Activated T-cell treated with anti-CD3 and anti-CD28 coated beads, Interleukin-2, amount 50 U/mL, for 72 hours (primary cell): ENCODE measurements at places on chromosomes 5 and 9. TPM values are rescaled to one million over a fixed set of nuclear protein-coding genes. Genes with fewer than 3 reads are reported as not detected.

DNA sequence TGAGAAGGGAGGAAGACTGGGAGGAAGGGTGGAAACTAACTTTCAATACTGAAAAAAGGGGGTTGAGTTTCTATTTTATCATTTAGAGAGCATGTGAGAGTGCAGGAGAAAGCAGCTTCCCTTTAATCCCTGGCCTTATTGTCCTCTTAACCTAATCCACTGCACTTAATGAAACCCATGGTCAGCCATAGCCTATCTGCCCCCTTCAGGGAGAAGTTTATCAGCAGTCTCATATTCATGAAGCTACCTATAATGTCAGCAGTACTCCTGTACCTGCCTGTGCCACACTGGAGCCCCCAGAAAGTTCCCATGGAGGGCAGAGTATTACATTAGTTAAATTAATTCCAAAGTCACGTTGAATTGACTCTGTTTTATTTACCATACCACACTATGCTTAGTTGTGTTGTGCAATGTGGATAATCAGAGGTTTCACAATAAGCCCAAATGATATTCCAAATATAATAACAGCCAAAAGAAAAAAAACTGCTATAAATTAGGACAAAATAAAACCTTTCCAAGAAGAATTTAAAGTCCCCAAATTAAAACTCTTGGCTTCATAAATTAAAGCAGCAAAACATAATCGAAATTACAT lies 62.9 kb downstream of the MUSK start:
- H3K27me3 ChIP-seq = no peaks in the 10 kb centered on the region
- H3K4me3 ChIP-seq = no peak overlapping the region
- H3K27ac ChIP-seq = no peak overlapping the region

- H3K36me3 ChIP-seq = no peaks in the 10 kb centered on the region
- H3K4me1 ChIP-seq = peaks cover 52% of the 10 kb centered on the region
- H3K4me3 ChIP-seq = no peak overlapping the region
- no peak overlapping the region for H3K27ac ChIP-seq
Measured at GRCh38 chr9:22238809-22239684, 207.6 kb upstream of the DMRTA1 start.

GRCh38 chr5:170519549-170519948 lies 15.7 kb downstream of the KCNIP1 start:
- no peak overlapping the region for H3K4me3 ChIP-seq
- no peak for DNase-seq
- H3K27ac ChIP-seq = no peak overlapping the region
- H3K4me1 ChIP-seq = no peaks in the 10 kb centered on the region
- H3K36me3 ChIP-seq = no peaks in the 10 kb centered on the region
- H3K27me3 ChIP-seq = peaks cover 26% of the 10 kb centered on the region

- DNase-seq = no peak
- no peak overlapping the region for H3K27ac ChIP-seq
- H3K36me3 ChIP-seq = no peaks in the 10 kb centered on the region
- no peaks in the 10 kb centered on the region for H3K4me1 ChIP-seq
- H3K4me3 ChIP-seq = no peak overlapping the region
- peaks cover 59% of the 10 kb centered on the region for H3K27me3 ChIP-seq
Measured at GRCh38 chr5:124643336-124643735, 103.1 kb downstream of the ZNF608 start.

- peaks cover 22% of the 10 kb centered on the region for H3K27me3 ChIP-seq
- no peaks in the 10 kb centered on the region for H3K4me1 ChIP-seq
- H3K36me3 ChIP-seq = peaks cover 4% of the 10 kb centered on the region
- no peak for DNase-seq
- no peak overlapping the region for H3K27ac ChIP-seq
Measured at GRCh38 chr5:52964138-52964537, 25.0 kb upstream of the ITGA2 start.

EPB41L4A gene
- total RNA-seq = 0.79 TPM

GRCh38 chr5:156254196-156254595 lies 72.8 kb upstream of the SGCD start:
- no peaks in the 10 kb centered on the region for H3K36me3 ChIP-seq
- no peak for DNase-seq
- no peak overlapping the region for H3K27ac ChIP-seq
- H3K27me3 ChIP-seq = no peaks in the 10 kb centered on the region
- no peak overlapping the region for H3K4me3 ChIP-seq
- no peaks in the 10 kb centered on the region for H3K4me1 ChIP-seq

DNA sequence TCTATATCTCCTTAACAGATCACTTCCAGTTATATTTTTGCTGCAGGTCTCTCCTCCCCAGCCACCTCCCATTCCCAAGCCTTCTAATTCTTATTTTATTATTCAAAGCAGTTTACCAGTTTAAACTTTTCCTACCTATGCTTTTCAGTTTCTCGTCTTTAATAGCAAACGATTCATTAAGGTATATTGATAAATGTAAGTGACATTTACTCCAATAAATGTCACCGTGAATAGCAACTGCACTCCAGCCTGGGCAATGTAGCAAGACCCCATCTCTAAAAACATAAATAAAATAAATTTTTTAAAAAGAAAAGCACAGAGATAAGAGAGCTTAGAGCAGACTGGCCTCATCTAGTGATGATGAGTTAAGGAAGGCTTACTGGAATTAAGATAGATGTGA lies 42.6 kb downstream of the ARRDC3 start:
- H3K36me3 ChIP-seq = no peaks in the 10 kb centered on the region
- no peak overlapping the region for H3K27ac ChIP-seq
- H3K27me3 ChIP-seq = no peaks in the 10 kb centered on the region
- peaks cover 9% of the 10 kb centered on the region for H3K4me1 ChIP-seq
- H3K4me3 ChIP-seq = no peak overlapping the region

GRCh38 chr5:66854416-66854815 lies 258.2 kb downstream of the MAST4 start:
- no peaks in the 10 kb centered on the region for H3K36me3 ChIP-seq
- peaks cover 24% of the 10 kb centered on the region for H3K4me1 ChIP-seq
- peaks cover 39% of the 10 kb centered on the region for H3K27me3 ChIP-seq
- H3K27ac ChIP-seq = no peak overlapping the region

ZNF474 gene
- total RNA-seq = 0.12 TPM

- DNase-seq = no peak
- no peaks in the 10 kb centered on the region for H3K36me3 ChIP-seq
- no peak overlapping the region for H3K4me3 ChIP-seq
- H3K27me3 ChIP-seq = no peaks in the 10 kb centered on the region
Measured at GRCh38 chr5:131947445-131947844, 2.0 kb upstream of the MEIKIN start.

- no peaks in the 10 kb centered on the region for H3K4me1 ChIP-seq
- no peak overlapping the region for H3K27ac ChIP-seq
- DNase-seq = no peak
- H3K27me3 ChIP-seq = no peaks in the 10 kb centered on the region
Measured at GRCh38 chr9:94927048-94927761, 200.7 kb downstream of the AOPEP start.

OR1J2 gene
- not detected for total RNA-seq

GRCh38 chr5:91381774-91382359 lies 1.2 kb downstream of the ARRDC3 start:
- H3K4me1 ChIP-seq = peaks cover 34% of the 10 kb centered on the region
- peak overlapping the region; percentile 96 for H3K27ac ChIP-seq
- H3K27me3 ChIP-seq = no peaks in the 10 kb centered on the region
- H3K36me3 ChIP-seq = peaks cover 4% of the 10 kb centered on the region
- peak overlapping the region; percentile 98 for H3K4me3 ChIP-seq
- DNase-seq = peak; percentile 67

INSL6 gene
- total RNA-seq = not detected

DNA sequence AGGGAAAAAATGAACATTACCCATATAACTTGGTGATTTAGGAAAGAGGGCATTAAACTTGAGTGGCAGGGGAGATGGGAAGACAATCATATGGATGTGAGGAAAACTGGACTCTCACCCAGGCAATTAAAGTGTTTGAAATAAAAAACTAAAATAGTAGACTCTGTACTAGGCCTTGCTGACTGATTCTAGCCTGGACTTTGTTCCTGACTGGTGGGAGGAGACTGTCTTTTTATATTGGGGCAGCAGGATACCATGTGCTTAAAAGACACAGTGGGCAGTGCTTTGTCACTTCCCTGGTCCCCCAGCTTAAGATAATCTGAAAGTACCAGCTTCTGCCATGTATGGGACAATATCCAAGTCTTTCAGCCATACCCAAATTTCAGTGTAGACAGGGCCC lies 107.0 kb downstream of the ACTL7B start:
- peaks cover 5% of the 10 kb centered on the region for H3K27me3 ChIP-seq
- no peak overlapping the region for H3K27ac ChIP-seq
- H3K36me3 ChIP-seq = no peaks in the 10 kb centered on the region
- H3K4me3 ChIP-seq = no peak overlapping the region

GRCh38 chr5:1667648-1668140 lies 131.9 kb downstream of the MRPL36 start:
- no peak overlapping the region for H3K4me3 ChIP-seq
- H3K27ac ChIP-seq = no peak overlapping the region
- H3K27me3 ChIP-seq = peaks cover 68% of the 10 kb centered on the region
- H3K4me1 ChIP-seq = no peaks in the 10 kb centered on the region
- no peak for DNase-seq

EGFLAM gene
- total RNA-seq = not detected

PDZD2 gene
- total RNA-seq = not detected

DNA sequence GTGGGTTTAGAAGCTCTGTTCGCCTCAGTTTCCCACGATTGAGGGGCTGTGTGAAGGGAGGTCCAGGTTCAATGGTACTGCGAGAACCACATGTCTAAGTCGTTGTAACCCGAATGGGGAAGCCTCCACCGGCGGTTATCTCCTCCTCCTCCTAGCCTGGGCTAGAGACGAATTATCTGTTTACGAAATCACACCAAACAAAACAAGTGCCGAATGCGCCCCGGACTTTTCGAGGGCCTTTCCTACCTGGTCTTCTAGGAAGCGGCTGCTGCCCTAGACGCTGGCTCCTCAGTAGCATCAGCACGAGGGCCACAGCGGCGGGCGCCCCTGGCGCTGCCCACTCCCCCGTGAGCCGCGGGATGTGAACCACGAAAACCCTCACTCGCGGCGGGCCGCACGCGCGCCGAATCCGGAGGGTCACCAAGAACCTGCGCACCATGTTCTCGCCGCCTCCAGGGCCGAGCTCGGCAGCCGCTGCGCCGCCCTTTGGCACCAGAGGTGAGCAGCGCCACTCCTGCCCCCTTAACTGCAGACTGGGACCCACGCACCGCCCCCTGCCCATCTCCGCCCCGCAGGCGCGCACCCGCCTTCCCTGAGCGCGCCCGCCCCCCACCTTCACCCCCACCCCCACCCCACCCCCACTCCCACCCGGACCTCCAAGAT lies at the start of gene CDKN2A:
CDKN2A (minus strand) TSS at position 500 of the 663 bp plus-strand sequence.
- H3K36me3 ChIP-seq = no peaks in the 10 kb centered on the region
- peaks cover 21% of the 10 kb centered on the region for H3K4me1 ChIP-seq
- H3K4me3 ChIP-seq = peak within 1 kb of the TSS; percentile 84
- peak; percentile 66 for DNase-seq

- H3K4me3 ChIP-seq = no peak overlapping the region
- H3K27ac ChIP-seq = no peak overlapping the region
- H3K4me1 ChIP-seq = no peaks in the 10 kb centered on the region
- DNase-seq = no peak
- H3K36me3 ChIP-seq = no peaks in the 10 kb centered on the region
- H3K27me3 ChIP-seq = no peaks in the 10 kb centered on the region
Measured at GRCh38 chr5:92556747-92557146, 1024.3 kb downstream of the NR2F1-AS1 start.

DNA sequence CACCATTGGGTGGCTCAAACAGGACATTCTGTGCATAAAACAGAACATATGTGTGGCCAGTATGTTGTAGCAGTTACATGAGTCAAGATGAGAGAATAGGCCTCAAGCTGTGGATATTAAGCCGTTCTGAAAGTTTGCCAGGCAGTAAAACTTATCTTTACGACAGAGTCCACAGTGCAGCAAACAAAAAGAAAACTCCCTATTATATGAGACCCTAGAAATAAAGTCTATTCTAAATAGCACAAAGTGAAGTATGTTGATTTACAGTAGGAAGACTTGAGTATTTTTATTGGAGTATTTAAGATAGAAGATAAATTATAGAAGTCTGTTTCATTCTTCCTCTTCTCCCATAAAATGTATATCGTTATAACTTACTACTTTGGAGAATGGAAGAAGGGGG lies 271.5 kb downstream of the ADGRV1 start:
- no peak overlapping the region for H3K4me3 ChIP-seq
- no peak for DNase-seq

- no peak for DNase-seq
- H3K4me3 ChIP-seq = no peak overlapping the region
- no peak overlapping the region for H3K27ac ChIP-seq
- no peaks in the 10 kb centered on the region for H3K36me3 ChIP-seq
- peaks cover 29% of the 10 kb centered on the region for H3K27me3 ChIP-seq
Measured at GRCh38 chr9:136657974-136658848, 4.5 kb upstream of the EGFL7 start.

DNA sequence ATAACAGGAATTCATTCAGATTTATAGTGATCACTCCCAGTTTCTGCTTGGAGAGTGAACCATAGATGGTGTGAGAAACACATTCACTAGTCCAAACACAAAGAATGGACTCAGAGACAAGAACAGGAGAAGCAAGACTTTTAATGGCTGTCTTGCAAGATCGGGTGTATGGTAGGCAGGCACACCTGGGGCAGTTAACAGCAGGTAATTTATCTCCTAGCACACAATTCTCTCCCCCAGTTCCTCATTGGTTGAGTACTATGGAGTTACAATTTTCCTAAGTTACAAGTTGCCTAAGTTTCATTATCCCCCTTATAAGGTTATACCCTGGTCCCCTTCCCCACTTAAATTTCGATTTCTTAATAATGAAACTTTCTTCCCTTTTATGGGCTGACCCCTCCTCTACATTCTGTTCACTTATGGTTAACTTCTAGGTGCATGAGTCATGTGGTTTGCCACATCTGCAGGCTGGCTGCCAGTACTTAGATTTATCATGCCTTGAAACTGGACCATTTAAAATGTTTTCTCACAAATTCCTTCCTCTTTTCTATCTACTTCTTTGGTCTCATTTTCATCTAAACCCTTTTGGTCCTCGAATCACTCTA lies 623.3 kb downstream of the HINT1 start:
- no peaks in the 10 kb centered on the region for H3K27me3 ChIP-seq
- no peak for DNase-seq
- H3K36me3 ChIP-seq = peaks cover 3% of the 10 kb centered on the region

- no peak for DNase-seq
- H3K27me3 ChIP-seq = no peaks in the 10 kb centered on the region
- H3K36me3 ChIP-seq = no peaks in the 10 kb centered on the region
- H3K4me1 ChIP-seq = peaks cover 89% of the 10 kb centered on the region
Measured at GRCh38 chr9:20610591-20610990, 11.7 kb downstream of the MLLT3 start.

- H3K4me1 ChIP-seq = no peaks in the 10 kb centered on the region
- no peak for DNase-seq
- no peak overlapping the region for H3K4me3 ChIP-seq
- no peak overlapping the region for H3K27ac ChIP-seq
- H3K36me3 ChIP-seq = no peaks in the 10 kb centered on the region
- H3K27me3 ChIP-seq = no peaks in the 10 kb centered on the region
Measured at GRCh38 chr9:82034956-82035731, 46.6 kb downstream of the SPATA31D1 start.

HRCT1 gene
- total RNA-seq = not detected

SLC36A1 gene
- total RNA-seq = 5.8 TPM

GABBR2 gene
- total RNA-seq = not detected

- DNase-seq = no peak
- H3K27ac ChIP-seq = no peak overlapping the region
- peaks cover 22% of the 10 kb centered on the region for H3K36me3 ChIP-seq
- H3K4me1 ChIP-seq = peaks cover 15% of the 10 kb centered on the region
- H3K4me3 ChIP-seq = no peak overlapping the region
- no peaks in the 10 kb centered on the region for H3K27me3 ChIP-seq
Measured at GRCh38 chr5:157323107-157323706, 57.3 kb downstream of the CYFIP2 start.
